ENCODE measurements at places on chromosomes 3 and 15. TPM values are rescaled to one million over a fixed set of nuclear protein-coding genes. Genes with fewer than 3 reads are reported as not detected.

DNA sequence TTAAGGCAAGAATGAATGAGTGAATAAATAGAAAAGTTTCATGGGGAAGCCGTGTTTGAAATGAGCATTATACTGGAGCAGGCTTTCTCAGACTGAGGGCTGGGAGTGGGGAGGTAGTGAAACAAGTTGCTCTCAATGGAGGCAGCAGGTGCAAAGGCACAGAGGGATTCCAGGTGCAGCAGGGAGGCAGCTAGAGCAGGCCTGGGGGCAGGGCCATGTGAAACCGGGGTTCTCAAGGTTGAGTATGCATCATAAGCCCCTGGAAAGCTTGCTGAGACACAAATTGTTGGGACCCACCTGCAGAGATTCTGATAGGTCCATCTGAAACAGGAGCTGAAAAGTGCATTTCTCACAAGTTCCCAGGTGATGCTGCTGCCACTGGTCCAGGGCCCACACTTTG, 45.3 kb downstream of the BFSP2 start:
- no peak overlapping the region for H3K27ac ChIP-seq
- no peaks in the 10 kb centered on the region for H3K27me3 ChIP-seq
- DNase-seq = no peak
- H3K4me3 ChIP-seq = no peak overlapping the region

DNA sequence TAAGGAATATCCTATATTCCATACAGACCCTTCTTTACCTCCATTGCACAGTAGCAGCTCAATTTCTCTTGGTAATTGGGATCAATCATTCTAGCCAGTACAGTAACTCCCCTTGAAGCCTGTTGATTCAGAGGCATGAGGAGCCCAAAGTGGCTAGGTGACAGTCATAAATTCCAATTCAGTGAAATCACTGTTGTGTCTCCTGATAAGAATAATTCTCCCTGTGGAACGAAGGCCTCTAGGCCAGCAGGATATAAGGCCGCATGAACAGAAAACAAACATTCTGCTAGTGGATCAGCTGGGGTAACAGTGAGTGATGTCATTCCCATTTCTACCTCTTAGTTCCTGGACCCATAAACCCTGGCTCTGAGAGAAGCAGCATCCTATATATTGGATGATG, 696.3 kb downstream of the NR2F2 start:
- H3K27me3 ChIP-seq = no peaks in the 10 kb centered on the region
- no peaks in the 10 kb centered on the region for H3K36me3 ChIP-seq
- no peak for DNase-seq
- no peak overlapping the region for H3K27ac ChIP-seq
- no peak overlapping the region for H3K4me3 ChIP-seq

The REC114 gene
- total RNA-seq = not detected

The CCDC54 gene
- total RNA-seq = not detected
